ENCODE measurements at places on chromosomes 16 and 17.

DNA sequence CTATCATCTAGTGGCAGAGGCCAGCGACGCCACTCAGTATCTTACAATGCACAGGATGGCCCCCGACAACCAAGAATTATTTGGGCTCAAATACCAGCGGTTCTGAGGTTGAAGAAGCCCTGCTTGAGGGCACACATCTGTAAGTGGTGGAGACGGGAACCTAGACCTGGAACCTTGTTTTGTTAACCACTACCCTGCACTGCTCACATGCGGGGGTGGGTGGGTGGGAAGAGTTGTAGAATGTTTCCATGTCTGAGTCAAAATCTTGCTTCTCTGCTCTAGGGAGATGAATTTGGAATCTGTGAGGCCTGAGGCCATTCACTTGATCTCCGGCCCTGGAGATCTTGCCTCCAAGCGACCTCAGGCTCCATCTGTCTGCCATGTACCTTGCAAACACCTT is 44.1 kb downstream of the ABCC1 start:
- no peak for DNase-seq

DNA sequence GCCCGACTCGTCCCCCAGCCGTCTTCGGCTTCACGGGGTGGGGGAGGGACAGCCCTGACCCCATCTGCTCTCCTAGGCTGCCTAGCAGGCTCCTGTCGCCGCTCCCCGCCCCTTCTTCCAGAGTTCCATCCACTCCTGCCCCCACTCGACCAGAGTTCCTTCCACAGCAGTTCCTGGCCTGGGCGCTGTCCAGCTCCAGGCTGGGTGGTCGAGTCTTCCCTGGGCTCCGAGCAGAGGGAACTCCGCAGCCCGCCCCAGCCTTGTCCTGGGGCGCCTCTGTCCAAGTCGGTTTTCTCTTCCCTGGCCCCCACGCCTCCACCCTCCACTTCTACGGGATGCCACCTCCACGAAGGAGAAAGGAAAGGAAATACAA is 1.4 kb downstream of the PYY start:
- no peak for DNase-seq

DNA sequence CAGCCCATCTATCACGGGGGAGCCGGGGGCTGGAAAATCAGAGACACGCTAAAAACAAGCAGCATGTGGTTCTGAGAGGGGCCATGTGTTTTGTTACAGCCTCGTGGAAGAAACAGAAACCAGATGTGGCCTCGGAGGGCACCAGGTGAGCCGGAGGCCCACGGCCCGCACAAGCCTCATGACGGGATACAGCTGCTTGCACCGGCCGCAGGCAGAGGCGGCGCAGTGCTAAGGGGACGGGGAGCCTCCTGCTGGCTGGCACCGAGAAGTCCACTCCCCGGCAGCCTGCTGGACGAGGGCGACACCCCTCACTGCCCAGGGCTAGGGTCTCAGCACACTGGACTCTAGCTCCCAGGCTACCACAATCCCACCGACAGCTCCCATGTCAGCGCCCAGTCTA is 19.2 kb downstream of the NDUFAF8 start:
- DNase-seq: no peak

GRCh38 chr16:49483251-49483650 is 109.6 kb downstream of the C16orf78 start:
- DNase-seq: no peak

DNA sequence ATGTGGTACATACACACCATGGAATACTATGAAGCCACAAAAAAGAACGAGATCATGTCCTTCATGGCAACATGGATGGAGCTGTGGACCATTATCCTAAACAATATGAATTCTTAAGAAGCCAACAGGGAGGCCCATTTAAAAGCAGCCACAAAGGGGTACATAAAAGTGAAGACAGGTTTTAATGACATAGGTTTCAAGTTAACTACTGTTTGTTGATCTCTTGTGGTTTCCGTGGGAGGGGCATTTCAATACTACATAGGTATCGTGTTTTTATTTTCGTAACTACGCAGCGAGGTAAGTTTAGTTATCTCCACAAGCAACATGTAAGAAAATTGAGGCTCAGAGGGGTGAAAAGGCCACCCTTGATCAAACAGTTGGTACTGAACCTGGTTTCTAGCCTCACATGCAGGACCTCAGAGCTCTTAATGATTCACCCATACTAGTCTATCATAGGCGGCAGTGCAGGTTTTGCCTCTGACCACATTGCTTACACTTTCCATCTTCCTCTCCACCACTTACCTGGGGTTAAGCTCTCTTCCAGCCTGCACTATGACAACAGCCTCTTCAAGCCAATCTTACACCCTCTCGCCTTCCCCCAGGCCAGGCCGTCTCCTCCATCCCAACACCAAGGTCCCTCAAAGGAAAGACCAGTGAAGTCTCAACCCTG is 534.1 kb upstream of the HSBP1 start:
- no peak for DNase-seq

DNA sequence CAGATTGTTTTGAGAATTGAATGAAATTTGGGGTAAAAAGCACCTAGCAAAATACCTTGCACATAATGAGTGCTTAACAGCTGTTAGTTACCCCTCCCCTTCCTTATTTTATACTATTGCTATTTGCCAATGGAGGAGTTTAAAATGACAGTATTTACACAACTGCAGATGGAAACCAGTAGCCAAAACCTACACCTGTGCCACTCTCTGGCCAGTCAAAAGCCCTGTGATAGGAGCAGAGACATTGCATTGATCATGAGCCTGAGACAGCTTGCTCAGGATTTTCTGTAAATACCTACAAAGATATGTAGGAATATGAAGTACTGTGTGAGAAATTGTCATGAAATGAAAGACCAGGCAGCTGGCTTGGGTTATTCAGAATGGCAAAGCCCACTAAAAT is 115.3 kb upstream of the HLF start:
- no peak for DNase-seq

DNA sequence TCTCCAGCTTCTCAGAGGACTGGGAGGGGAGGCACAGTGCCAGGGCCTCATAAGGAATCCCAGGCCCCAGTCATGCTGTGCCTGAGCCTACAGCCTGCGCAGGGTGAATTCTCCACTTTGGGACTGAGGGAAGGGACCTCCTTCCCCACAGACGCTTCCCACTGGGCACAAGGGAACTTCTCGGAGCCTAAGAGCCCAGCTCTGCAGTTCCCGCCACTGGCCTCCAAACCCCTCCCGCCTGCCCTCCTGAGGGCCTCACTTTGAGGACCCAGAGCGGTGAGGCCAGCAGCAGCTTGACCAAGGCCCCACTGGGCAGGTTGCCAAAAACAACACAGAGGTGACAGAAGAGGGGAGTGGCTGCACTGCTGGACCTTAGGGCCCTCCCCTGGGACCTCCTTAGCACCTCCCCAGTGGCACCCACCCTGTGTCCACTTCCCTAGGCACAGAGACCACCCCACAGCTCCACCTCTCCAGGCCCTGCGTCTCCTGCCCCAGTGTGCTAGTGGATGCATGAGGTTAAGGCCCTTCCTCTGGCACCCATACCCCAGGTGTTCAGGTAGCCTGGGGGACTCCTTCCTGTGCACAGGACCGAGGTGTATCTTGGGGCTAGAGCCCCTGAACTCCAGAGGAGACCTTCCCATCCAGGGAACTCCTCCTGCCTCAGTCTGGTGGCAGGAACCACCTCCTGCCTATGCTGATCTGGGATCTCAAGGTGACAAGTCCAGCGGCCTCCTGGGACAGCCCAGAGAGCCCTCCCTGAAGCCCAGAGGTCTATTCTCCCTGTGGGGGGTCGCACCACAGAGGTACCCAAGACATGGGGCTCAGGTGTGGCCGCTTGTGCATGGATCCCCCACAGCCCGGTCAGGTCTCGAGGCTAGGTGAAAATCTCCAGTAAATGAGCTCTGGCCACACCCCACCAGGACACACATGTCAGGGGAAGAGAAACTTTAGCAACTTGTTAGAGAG is 3.4 kb downstream of the CASKIN2 start:
- DNase-seq: no peak

GRCh38 chr16:74710401-74710800 is 9.7 kb upstream of the MLKL start:
- DNase-seq: no peak

DNA sequence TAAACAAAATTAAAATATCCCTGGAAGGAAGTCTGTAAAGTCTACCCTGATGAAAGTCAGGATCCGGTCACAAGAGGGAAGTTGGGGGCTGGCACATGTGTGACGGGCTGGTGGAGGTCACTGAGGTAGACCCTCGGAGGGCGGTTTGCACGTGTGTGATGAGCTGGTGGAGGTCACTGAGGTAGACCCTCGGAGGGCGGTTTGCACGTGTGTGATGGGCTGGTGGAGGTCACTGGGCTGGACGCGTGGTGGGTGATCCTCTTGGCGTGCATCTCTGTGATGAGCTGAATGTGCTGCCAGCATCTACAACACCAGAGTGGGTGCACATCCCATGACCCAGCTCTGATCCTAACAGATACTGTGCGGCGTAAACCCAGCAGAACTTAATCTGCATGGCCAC is 43.7 kb upstream of the METRNL start:
- DNase-seq: no peak

- no peak for DNase-seq
Measured at GRCh38 chr16:64206862-64207261, 915.0 kb downstream of the CDH11 start.

GRCh38 chr17:77744066-77744988 is 214.2 kb upstream of the TNRC6C start:
- DNase-seq: no peak

DNA sequence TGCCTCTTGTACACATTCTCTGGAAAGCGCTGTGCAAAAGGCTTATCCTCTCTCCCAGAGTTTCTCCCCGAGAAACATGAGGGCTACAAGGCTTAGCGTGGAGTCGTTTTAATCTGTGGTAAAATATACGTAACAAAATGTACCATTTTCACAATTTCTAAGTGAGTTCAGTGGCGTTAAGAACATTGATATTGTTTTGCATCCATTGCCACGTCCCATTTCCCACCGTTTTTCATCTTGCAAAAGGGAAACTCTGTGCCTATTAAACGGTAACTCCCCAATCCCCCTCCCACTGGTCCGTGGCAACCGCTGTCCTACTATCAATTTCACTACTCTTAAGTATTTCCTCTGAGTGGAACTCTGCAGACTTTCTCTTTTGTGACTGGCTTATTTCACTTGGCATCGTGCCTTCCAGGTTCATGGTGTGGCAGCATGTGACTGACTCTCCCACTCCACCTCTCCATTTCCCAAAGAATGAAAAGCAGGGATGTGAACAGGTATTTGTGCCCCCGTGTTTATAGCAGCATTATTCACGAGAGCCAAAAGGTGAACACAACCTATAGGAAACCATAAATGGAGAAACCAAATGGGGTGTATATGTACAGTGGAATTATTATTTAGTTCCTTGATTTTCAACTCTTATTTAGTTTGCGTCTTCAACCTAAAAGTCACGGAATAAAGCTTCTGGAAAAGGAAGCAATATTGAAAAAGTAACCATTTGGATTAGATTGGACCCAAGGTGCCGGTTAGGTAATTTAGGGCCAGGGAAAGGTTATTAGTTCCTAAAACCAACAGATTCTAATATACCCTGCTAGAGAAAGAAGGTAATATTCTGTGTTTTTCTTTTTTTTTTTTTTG is 1.1 kb upstream of the USP32 start:
- DNase-seq: peak; percentile 26

- DNase-seq: no peak
Measured at GRCh38 chr16:57279780-57280638, 4.5 kb downstream of the PLLP start.

GRCh38 chr16:68090533-68090932 is 5.4 kb downstream of the NFATC3 start:
- no peak for DNase-seq

GRCh38 chr17:3818786-3819185 is 17.8 kb upstream of the ITGAE start:
- DNase-seq: no peak

DNA sequence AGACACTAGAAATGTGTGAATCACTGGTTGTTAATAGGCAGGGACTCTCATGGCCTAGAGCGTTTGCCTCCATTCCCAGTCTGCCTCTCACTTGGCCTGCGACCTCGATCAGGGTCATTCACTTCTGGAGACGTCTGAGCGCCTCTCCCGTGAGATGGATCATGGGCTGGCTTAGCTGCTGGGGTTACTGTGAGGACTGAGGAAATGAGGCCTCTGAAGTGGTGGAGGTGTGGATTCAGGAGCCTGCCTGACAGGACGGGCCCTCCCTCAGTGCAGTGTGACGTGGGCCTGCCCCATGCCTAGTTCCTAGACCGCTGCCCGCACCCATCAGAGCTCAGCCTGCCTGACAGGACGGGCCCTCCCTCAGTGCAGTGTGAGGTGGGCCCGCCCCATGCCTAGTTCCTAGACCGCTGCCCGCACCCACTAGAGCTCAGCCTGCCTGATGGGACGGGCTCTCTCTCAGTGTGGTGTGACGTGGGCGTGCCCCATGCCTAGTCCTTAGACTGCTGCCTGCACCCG is 61.9 kb downstream of the BANP start:
- no peak for DNase-seq

DNA sequence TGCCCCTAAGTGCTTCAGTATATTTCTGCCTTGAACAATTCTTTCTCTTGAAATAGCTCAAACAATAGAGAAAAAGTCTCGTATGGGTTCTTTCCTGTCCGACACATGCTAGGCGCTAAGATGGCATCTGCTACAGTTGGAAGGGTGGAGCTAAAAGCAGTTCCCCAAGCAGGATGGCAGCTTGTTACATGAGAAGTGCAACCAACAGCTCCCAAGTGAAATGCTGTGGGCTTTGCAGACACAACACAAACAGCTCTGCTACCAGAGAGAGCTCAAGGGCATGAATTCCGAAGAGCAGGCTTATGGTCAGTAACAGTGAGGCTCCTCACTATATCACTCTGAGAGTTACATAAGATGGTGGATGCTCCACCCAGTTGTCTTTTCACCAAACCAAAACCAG is 83.8 kb downstream of the VPS53 start:
- DNase-seq: no peak

DNA sequence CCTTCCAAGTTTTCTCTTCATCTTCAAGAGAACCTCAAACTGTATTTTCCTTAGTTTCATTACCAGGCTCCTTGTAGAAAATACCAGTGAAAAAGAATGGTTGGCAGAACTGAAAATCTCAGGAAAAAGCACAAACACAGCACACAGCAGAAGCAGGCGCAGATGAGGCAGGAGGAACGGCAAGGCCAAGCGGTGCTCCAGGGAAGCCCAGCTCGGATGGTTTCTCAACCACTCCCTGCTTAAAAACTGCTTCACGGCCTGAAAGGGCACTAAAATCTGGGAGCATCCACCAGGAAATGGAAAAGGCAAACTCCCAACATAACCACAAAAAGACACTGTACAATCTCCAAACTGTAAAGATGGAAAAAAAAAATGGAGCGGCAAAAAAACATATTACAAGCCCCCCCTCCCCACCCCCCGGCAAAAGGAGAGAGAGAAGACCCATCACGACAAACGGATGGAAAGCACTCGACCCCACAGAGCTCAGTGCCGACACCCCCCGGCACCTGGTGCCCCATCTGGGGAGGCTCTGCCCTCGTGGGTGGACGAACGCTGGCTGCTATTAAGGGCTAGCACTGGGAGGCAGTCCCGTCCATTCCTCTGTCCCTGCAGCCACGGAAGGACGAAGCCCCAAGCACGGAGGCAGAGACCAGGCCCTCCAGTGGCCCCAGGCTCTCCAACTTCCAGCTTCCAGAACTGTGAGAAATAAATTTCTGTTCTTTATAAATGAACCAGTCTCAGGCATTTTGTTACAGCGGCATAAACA is 127.5 kb downstream of the ZNF778 start:
- no peak for DNase-seq

- no peak for DNase-seq
Measured at GRCh38 chr17:60901242-60901641, 223.6 kb downstream of the BCAS3 start.
